WERI-Rb-1 (cell line): ENCODE measurements at places on chromosomes 5 and 9.

GRCh38 chr5:50903651-50904050, 237.2 kb downstream of the PARP8 start:
- DNase-seq, result no peak

DNA sequence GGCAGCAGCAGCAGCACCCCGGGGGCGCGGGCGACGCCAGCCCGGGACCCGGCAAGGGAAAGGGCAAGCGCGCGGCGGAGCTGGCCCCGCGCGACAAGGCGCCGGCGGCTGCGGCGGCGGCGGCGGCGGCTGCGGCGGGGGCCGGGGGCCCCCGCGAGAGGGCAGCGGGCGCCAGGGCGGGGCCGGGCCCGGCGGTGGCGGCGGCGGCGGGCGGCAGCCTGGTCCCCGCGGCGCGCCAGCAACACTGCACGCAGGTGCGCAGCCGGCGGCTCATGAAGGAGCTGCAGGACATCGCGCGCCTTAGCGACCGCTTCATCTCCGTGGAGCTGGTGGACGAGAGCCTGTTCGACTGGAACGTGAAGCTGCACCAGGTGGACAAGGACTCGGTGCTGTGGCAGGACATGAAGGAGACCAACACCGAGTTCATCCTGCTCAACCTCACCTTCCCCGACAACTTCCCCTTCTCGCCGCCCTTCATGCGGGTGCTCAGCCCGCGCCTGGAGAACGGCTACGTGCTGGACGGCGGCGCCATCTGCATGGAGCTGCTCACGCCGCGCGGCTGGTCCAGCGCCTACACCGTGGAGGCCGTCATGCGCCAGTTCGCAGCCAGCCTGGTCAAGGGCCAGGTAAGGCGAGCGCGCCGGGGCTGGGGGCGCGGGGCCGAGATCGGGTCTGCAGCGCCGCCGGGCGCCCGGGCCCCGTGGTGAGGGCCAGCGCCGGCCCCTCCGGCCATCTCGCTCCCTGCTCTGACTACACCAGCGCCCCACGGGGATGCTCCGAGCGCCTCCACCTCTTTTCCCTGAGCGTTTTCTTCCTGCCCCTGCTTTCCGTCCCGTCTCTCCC, at the start of gene UBE2QL1:
Gene UBE2QL1 (plus strand): TSS at position 238 of the 843 bp plus-strand sequence. CDS start 35 bp downstream, at position 273.
- peak; percentile 56 for DNase-seq

DNA sequence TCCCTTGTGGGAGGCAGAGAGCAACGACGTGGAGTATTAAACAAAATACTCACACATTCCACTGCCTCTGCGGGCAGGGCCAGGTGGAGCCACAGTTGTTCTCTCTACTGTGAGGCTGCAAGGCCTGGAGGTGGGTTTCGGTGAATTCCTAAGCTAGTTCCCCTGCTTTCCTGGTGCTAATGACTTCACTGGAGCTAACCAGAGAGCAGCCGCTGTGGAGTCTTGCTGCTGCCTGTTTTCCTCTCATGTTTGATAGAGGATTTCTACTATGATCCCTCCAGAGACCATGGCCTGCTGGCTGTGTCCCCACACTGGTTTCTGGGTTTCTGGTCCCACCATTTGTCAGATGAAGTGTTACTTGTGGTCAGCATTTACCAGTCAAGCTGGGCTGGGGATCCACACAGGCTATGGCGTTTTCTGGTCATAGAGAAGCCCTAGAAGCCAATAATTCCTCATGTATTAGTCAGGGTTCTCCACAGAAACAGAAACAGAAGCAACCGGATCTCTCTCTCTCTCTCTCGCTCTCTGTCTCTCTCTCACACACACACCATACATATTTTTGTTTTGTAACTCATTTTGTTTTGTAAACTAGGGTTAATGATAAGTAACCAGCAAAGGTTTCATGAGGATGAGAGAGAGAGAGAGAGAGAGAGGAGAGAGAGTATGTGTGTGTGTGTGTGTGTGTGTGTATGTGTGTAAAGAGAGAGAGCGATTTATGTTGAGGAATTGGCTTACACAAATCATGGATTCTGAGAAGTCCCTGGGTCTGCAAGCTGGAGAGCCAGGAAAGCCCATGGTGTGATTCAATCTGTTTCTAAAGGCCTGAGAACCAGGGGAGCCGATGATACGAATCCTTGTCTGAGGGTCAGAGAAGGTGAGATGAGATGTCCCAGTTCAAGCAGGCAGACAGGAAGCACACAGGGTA, 403.0 kb downstream of the GADD45G start:
- DNase-seq, result no peak

DNA sequence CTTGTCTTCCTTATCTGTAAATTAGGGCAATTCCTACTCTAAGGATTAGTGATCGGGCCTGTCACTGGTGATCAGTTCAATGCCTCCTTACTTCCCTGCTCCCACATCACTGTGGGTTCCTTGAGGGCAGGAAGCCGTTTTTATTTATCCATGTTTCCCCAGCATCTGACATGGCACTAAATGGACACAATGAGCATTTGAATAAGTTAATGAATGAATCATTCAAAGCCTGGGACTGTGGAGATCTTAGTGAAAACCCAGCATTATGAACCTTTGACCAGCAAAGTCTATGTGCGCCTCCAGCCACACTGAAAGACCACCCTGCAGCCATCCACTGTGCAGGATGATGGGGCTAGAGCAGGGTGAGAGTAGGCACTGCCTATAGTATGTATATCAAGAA, 11.6 kb downstream of the COL15A1 start:
- no peak for DNase-seq

DNA sequence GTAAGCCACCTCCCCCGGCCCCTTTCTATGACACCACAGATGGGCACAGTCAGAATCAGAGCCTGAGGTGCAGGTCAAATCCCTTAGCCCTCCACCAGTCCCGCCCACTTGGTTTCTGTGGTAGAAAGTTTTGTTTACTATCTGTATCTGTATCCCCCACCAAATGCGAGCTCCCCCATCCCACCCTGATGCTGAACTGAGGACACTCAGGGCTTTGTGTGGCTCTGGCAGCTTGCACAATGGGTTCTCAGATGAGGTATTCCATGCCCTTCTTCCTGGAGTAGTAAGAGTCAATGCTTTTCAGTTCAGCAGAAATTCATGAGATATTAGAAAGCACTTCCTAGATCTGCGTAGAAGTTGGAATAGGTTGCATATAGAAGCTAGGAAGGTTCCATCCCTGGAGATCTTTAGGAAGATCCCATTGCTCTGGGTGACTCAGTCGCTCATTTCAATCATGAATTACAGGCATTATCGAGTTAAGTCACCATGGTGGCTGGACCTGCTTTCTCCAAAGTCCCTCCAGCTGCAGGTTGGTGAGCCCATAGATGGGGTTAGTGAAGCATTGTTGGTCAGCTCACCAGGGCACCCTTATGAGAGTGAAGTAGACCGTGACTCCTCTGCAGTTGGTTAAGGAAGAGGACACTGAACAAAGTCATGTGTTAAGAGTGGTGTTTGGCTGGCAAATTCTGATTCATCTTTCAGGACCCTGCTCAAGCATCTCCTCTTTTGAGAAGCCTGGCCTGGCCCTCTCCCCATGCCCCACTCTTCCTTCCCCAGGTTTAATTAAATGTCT, 10.6 kb upstream of the KCNIP1 start:
- DNase-seq, result no peak

DNA sequence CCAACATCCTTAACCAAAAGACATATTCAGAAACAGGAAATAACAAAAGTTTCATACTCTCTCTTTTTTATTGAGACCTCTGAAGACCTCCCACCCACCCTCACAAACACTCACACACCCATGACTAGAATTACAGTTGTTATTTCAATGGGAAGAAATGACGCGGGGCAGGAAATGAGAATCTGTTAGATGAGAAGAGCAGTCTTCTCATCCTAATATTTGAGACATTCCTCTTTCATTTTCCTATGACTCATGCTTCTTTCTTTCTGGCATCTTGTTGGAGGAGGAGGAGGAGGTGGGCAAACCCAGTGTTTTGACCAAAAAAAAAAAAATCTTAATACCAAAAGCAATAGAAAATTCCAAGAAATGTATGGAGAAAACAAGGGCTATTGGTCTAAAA, 179.5 kb upstream of the TARS1 start:
- no peak for DNase-seq

- no peak for DNase-seq
Measured at GRCh38 chr5:159536166-159536565, 205.9 kb upstream of the IL12B start.

DNA sequence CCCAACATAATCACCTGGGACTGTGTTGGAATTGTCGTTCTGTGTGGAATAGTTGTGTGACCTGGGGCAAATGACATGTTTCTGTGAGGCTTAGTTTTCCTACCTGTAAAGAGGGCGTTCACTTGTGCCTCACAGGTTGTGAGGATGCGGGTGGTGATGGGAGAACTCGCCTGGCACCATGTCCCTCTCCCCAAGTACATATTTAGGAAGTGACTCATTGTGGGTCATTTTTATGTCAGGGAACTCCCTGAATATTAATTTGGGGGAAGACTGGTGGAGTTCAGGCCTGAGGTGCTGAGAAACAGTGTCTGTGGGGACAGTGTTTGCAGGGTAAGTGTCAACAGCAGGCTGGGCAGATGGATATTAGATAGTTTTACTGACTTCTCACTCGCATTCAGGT, 144.7 kb downstream of the KDM4C start:
- DNase-seq, result no peak

GRCh38 chr5:133472829-133473228, 139.5 kb downstream of the FSTL4 start:
- no peak for DNase-seq
